ENCODE measurements at places on chromosomes 3 and 15. TPM values are rescaled to one million over a fixed set of nuclear protein-coding genes. Genes with fewer than 3 reads are reported as not detected.

GRCh38 chr3:11547498-11547897 lies 96.2 kb downstream of the VGLL4 start:
- no peak for DNase-seq

DNA sequence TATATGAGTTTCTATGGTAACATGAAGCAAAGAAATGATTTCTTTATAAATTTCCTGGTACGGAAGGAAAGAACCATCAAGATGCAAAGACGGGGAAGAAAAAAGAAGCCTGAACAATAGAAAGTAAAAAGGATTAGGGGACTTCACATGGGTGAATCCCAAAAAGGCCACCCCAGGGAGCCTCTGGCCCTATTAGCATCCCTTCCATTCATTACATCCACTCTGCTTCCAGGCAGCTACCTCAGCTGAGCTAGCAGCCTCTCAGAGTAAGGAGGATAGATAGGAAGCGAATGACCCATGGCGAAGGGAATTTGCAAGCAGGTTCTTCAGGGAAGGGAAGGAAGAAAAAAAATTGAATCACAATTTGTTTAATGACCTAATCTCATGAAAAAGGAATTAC lies 81.6 kb downstream of the GABRB3 start:
- DNase-seq = no peak

- DNase-seq = no peak
These were observed 18.7 kb downstream of the OCA2 start for GRCh38 chr15:28080386-28080785.

ACTRT3 gene
- 2.3 TPM for total RNA-seq

GRCh38 chr3:86173401-86173800 lies 817.5 kb downstream of the VGLL3 start:
- DNase-seq = no peak

EFHB gene
- total RNA-seq = 0.37 TPM

DNA sequence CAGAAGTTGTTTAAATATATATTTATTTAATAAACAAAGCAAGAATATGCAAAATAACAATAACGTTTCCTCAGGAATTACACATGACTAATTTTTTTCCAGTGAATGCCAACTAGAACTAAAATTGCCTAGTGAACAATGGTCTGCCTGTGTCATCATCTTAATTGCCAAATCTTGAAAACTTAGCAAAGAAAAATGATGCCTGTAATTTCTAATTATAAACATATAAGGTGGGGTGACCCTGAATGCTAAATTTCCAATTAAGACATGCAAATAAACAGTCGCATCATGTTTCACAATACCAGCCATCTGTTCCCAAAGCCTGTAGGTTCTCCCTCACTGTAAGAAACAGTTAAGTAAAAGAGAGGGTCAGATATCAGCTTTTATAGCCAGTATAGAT lies 67.6 kb upstream of the PLCL2 start:
- no peak for DNase-seq

DNA sequence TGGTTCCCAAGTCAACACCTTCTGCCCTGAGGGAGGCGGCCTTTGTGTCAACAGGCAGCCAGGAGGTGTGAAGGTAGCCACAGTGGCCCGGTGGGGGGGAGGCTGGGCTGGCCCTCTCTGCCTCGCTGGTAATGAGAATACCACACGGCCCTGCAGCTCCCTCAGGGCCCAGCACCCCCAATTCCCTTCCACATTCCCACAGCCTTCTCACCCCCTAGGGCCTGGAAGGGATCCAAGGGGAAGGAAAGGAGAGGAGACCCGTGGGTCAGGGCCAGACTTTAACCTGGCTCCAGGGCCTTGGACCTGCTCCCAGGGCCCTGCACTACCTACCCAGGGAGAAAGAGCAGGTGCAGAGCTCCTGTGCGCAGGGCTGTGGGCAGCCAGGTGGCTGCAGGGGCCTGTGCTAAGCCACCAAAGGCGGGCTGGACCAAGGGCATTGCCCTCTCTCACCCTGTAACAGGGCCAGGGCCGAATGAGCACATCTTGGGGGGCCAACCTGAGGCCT lies 8.7 kb upstream of the MESP2 start:
- no peak for DNase-seq

SERPINI1 gene
- 1.3 TPM for total RNA-seq

ALDH1A3 gene
- 8.4 TPM for total RNA-seq

- DNase-seq = no peak
These were observed 722.9 kb upstream of the CFAP20DC start for GRCh38 chr3:59772416-59773408.

GRCh38 chr3:188824566-188824965 lies 347.2 kb upstream of the TPRG1 start:
- DNase-seq = no peak

DNA sequence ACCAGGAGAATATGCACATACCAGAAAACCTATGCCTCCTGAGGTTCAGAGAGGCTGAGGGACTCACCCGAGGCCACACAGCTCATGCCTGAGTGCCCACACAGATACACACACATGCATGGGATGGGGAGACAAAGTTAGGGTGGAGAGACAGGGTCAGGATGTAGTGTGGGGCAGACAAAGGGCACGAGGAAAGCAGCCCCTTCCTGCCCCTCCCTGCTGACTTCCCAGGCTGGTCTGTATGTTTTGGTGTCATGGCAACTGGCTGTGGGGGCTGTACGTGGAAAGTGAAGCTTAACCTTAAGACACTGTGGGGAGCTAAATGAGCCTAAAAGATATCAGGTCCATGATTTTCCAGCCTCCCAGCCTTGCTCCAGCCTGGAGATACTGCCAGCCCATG lies 57.8 kb downstream of the EPHB3 start:
- DNase-seq = no peak

DNA sequence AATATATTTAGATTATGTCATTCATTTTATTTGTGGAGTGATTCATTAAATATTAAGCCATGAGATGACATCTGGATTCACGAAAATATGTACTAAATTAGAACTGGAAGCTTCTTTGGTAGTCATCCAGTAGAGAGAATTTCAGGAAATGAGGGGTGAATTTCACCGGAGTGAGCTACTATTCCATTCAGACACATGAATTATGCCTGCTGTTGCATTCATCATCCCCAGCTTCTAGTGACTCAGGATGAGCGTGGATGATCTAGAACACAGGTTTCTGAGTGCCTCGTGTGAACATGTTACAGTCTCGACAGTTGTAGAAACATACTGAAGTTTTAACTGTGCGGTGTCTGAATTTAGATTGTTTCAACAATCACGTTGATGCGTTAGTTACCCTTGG lies 42.9 kb upstream of the GABRG3 start:
- DNase-seq = no peak

- DNase-seq = no peak
These were observed 294.2 kb upstream of the TBL1XR1 start for GRCh38 chr3:177491296-177492032.

GRK7 gene
- total RNA-seq = not detected

ESYT3 gene
- under 0.01 TPM for total RNA-seq

- DNase-seq = no peak
These were observed 80.1 kb downstream of the DNAH12 start for GRCh38 chr3:57464011-57464410.

STOML1 gene
- total RNA-seq = 5.6 TPM

- DNase-seq = no peak
These were observed 38.9 kb downstream of the IL17RD start for GRCh38 chr3:57126244-57126643.

- no peak for DNase-seq
These were observed 135.2 kb upstream of the BCL6 start for GRCh38 chr3:187880441-187880840.

DNA sequence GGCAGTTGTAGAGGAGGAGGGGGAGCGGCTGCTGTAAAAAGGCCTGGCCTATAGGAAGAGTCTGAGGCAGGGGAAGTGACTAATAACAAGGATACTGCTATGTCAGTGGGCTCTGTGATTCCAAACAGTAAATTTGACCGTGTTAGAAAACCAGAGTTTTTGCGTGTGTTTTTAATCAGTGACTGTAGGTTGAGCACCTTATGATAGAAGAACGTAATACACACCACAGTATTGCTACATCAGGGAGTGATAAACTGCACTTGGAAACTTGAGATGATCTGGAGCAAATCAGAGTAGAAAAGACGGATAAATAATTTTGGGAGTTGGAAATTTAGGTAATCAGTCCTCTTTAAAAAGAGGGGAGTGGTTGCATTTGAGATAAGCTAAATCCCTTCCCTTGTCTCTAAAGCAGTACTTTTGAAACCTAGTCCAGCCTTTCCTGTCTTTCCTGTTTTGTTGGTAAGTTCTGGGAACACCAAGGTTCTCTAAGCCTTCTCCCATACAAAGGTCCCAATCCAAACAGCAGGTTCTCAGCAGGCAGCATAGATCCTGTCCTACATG lies 130.5 kb upstream of the NR2E3 start:
- no peak for DNase-seq
